ENCODE measurements at places on chromosomes 1 and 21.
A peak's percentile ranks its signal among the peaks of the same experiment; 100 is the strongest.

- no peak overlapping the region for H3K27ac ChIP-seq
- no peak overlapping the region for H3K4me3 ChIP-seq
- peaks cover 4% of the 10 kb centered on the region for H3K27me3 ChIP-seq
- no peaks in the 10 kb centered on the region for H3K36me3 ChIP-seq
- H3K4me1 ChIP-seq = no peaks in the 10 kb centered on the region
- no peak for DNase-seq
These were observed 581.5 kb upstream of the B3GALT2 start for GRCh38 chr1:193767886-193768285.

DNA sequence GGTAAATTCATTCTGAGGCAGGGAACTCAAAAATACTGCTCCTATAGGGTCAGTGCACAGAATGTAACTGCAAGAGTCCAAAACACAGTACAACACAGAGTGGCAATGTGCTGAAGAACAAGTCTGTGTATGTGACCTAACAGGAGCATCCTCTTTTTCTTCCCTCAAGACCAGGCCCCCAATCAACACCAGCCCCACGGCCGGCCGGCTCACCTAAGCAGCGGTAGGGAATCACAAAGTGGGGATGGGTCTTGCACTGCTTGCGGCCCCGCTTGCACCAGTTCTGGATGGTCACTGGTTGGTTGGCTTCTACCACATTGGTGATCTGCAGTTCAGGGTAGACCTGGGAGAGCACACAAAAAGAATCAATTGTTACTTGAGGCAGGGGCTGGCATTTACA lies 80.8 kb downstream of the APP start:
- no peak overlapping the region for H3K27ac ChIP-seq
- no peak overlapping the region for H3K4me3 ChIP-seq
- peaks cover 8% of the 10 kb centered on the region for H3K4me1 ChIP-seq
- H3K36me3 ChIP-seq = no peaks in the 10 kb centered on the region

- H3K27ac ChIP-seq = peak overlapping the region; percentile 99
- H3K4me3 ChIP-seq = peak overlapping the region; percentile 98
- peaks cover 18% of the 10 kb centered on the region for H3K36me3 ChIP-seq
- no peaks in the 10 kb centered on the region for H3K27me3 ChIP-seq
These were observed 2.1 kb upstream of the CD53 start for GRCh38 chr1:110870721-110871388.

GRCh38 chr1:175471039-175471800 lies 272.2 kb downstream of the TNR start:
- peaks cover 37% of the 10 kb centered on the region for H3K27me3 ChIP-seq
- no peak for DNase-seq
- H3K36me3 ChIP-seq = no peaks in the 10 kb centered on the region
- no peaks in the 10 kb centered on the region for H3K4me1 ChIP-seq

DNA sequence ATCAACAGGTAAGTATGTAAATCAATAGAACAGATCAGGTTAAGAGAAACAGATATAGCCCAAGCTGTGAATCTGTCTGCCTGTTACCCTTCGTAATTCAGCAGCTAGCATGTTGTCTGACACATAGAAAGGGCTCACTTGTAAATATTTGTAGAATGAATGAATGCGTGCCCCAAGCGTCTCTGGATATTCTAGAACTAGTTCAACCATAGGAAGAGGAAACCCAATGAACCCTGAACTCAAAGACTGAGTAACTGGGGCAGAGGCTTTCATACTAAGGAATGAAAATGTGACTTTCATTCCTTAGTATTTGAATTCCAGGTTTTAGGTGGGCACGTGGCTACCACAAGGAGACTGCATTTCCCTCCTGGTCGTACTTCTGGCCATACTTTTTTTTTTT lies 60.1 kb upstream of the SMYD2 start:
- H3K27ac ChIP-seq = no peak overlapping the region
- H3K4me1 ChIP-seq = peaks cover 5% of the 10 kb centered on the region
- no peak for DNase-seq
- no peaks in the 10 kb centered on the region for H3K36me3 ChIP-seq

GRCh38 chr1:112638110-112638428 lies 18.4 kb downstream of the CAPZA1 start:
- peaks cover 39% of the 10 kb centered on the region for H3K4me1 ChIP-seq
- peaks cover 9% of the 10 kb centered on the region for H3K36me3 ChIP-seq
- DNase-seq = no peak
- no peaks in the 10 kb centered on the region for H3K27me3 ChIP-seq
- no peak overlapping the region for H3K4me3 ChIP-seq

- no peaks in the 10 kb centered on the region for H3K36me3 ChIP-seq
- H3K4me3 ChIP-seq = no peak overlapping the region
- DNase-seq = no peak
These were observed 68.5 kb downstream of the CRB1 start for GRCh38 chr1:197336571-197336970.

GRCh38 chr1:165910764-165911421 lies 83.5 kb downstream of the UCK2 start:
- H3K4me3 ChIP-seq = no peak overlapping the region
- no peak for DNase-seq
- no peaks in the 10 kb centered on the region for H3K4me1 ChIP-seq
- no peak overlapping the region for H3K27ac ChIP-seq
- peaks cover 6% of the 10 kb centered on the region for H3K36me3 ChIP-seq

DNA sequence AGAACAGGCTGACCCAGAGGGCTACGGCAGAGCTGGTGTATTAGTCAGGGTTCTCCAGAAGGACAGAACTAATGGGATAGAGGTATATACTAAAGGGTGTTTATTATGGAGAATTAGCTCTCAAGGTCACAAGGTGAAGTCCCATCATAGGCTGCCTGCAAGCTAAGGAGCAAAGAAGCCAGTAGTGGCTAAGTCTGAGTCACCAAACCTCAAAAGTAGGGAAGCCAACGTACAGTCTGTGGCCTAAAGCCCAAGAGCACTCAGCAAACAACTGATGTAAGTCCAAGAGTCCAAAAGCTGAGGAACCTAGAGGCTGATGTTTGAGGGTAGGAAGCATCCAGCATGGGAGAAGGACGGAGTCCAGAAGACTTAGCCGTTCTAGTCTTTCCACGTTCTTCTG lies 179.2 kb downstream of the BACH1 start:
- H3K36me3 ChIP-seq = peaks cover 5% of the 10 kb centered on the region
- H3K27ac ChIP-seq = no peak overlapping the region
- no peaks in the 10 kb centered on the region for H3K27me3 ChIP-seq
- DNase-seq = no peak
- H3K4me3 ChIP-seq = no peak overlapping the region

DNA sequence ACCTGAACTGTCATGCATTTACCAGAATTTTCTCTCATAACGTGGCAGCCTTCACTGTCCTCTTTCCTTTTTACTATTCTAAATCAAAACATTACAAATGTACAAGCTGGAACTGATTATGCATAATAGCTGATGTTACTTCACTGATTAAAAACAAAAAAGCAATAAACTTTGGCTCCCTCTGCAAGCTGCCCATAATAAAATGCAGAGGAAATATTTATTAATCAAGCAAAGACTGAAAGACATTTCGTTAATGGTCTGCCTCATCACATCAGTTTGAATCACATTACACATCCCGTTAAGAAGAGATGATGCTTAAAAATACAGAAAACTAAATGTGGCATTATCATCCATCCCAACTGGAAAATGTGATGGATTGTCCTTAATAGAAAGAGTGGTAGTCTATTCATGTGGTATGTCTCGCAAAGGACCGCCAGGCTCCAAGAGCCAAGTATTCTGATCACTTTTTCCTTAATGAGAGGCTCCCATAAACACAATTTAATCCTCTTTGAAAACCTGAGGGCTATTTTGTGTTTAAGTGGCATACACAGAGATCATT lies 225.3 kb downstream of the RGS7 start:
- no peak overlapping the region for H3K27ac ChIP-seq
- H3K4me3 ChIP-seq = no peak overlapping the region
- H3K36me3 ChIP-seq = no peaks in the 10 kb centered on the region
- H3K27me3 ChIP-seq = no peaks in the 10 kb centered on the region

DNA sequence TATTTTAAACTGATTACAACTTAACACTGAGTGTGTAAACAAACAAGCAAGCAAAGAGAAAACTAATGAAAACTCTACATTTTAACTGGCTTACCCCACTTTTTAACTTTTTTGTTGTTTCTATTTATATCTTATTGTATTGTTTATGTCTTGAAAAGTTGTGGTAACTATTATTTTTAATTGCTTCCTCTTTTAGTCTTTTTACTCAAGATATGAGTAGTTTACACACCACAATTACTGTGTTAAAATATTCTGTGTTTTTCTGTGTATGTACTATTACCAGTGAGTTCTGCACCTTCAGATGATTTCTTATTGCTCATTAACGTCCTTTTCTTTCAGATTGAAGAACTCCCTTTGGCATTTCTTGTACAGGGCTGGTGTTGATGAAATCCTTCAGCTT lies 4.7 kb upstream of the HHAT start:
- H3K4me3 ChIP-seq = no peak overlapping the region
- no peaks in the 10 kb centered on the region for H3K36me3 ChIP-seq
- no peak for DNase-seq
- peaks cover 7% of the 10 kb centered on the region for H3K4me1 ChIP-seq

DNA sequence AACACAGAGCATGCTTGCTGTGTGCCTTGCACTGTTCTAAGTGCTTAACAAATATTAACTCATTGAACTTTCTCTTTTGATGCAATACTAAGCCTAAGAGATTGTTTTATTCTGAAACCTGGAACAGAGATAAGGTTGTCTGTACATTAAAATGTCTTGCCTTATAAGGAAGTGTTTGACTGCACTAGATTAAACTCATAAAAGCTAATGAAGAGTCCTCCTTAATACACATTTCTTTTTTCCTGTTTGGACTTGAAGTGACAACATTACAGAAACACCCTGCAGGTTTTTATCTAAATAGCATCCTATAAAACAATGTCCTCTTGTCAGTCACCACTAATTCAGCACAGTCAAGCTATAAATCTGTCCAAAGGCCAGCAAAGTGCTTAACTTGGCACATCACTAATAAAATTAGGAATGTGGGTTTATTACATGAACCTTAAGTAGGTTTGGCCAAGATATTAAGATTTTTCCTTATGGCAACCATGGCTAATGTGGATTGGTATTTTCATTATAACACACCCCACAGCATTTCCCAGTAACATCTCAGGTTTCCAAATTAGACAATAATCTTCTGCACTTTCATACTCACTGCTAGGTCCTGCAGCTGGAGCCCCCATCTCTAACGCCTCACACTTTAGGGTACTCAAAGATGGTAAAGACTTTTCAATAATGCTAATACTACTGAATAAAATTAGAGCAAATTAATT lies 389.7 kb downstream of the LMO4 start:
- H3K27me3 ChIP-seq = no peaks in the 10 kb centered on the region
- H3K27ac ChIP-seq = no peak overlapping the region
- no peak overlapping the region for H3K4me3 ChIP-seq
- no peaks in the 10 kb centered on the region for H3K36me3 ChIP-seq
- no peak for DNase-seq

GRCh38 chr1:12014141-12014991 lies 4.9 kb upstream of the MIIP start:
- H3K4me3 ChIP-seq = no peak overlapping the region
- H3K4me1 ChIP-seq = peaks cover 8% of the 10 kb centered on the region
- H3K27ac ChIP-seq = peak overlapping the region; percentile 64
- H3K27me3 ChIP-seq = no peaks in the 10 kb centered on the region
- DNase-seq = no peak

DNA sequence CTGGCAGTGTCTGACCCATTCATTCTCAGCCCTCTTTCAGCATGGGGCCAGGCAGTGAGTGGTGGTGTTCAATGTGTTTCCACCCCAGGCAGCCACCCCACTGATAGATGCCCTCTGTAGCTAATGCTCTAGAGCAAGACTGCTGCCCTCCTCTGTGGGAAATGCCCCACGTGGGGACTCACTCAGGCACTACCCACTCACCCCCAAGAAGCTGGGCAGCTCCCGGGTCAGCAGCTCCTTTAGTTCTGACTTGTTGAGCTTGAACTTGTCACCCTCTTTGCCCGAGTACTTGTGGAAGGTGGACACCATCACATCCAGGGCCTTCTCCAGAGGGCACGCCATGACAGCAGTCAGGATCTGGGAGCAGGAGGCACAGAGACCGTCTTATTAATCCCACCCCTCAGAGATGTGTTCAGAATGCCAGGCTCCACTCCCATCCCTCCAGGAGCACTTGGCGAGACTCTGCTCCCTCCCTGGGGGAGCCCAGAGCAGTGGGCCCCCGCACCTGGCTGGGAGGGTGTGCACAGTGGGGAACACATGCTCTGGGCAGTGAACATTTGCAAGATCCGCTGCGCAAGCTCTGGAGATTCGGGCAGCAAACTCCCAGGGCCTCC lies 1.0 kb downstream of the S100A4 start:
- H3K4me1 ChIP-seq = peaks cover 58% of the 10 kb centered on the region
- H3K27ac ChIP-seq = no peak overlapping the region
- H3K27me3 ChIP-seq = no peaks in the 10 kb centered on the region
- H3K36me3 ChIP-seq = no peaks in the 10 kb centered on the region
- no peak for DNase-seq

DNA sequence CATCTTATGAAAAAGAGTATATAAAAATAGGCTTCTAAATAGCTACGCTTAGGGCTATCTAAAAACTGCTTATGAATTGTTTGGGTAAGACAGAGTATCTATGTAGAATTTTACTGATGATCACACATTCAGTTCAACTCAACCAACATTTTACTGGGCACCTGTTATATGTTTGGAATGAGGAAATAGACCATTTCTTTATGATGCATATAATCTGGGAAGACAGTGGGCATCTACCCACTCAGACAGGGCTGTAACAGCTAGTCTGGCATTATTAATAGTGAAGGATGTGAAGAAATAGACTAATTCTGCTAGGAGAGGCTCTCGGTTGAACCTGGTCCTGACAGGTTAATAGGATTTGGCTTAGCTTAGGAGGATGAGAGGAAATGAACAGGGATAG lies 56.9 kb downstream of the TIAM1 start:
- no peak for DNase-seq
- H3K27me3 ChIP-seq = no peaks in the 10 kb centered on the region
- no peaks in the 10 kb centered on the region for H3K4me1 ChIP-seq
- H3K36me3 ChIP-seq = peaks cover 10% of the 10 kb centered on the region

DNA sequence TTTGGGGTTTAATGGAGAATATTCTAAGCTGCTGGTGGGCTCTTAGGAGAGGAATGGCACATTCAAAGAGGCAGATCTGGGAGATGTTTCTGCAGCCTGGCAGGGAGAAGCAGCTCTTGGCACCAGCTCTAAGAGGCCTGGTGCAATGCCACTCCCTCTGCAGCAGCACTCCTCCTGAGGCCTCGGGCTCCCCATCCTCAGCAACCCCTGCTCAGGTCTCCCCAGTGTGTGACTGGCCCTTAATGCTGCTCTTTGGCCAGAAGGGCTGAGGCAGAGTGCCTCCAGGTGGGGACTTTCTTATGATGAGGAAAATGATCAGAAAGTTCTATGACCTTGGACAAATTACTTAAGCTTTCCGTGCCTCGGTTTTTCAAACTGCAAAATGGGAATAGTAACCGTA lies 55.5 kb downstream of the MAB21L3 start:
- peaks cover 32% of the 10 kb centered on the region for H3K27me3 ChIP-seq
- no peak overlapping the region for H3K27ac ChIP-seq
- H3K4me3 ChIP-seq = no peak overlapping the region
- no peaks in the 10 kb centered on the region for H3K36me3 ChIP-seq

DNA sequence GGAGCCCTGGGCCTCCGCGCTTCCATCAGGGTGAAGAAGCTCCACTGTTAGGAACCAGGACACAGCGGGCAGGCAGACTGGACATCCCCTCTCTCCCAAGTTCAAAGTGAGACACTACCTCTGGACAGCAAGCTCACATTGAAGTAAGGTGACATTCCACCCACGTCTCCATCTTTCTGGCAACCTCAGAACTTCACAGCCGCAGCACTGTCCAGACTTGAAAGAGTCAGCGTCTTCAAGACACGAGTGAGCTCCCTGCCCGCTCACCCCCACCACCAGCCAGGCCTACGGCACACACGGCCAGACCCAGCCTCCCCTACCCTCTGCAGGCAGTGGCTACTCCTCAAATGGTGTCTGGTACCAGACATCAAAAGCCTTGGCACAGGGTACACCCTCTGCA lies 11.1 kb downstream of the WDR4 start:
- H3K4me3 ChIP-seq = no peak overlapping the region
- H3K27ac ChIP-seq = no peak overlapping the region
- peaks cover 7% of the 10 kb centered on the region for H3K36me3 ChIP-seq
- peaks cover 21% of the 10 kb centered on the region for H3K4me1 ChIP-seq
- no peaks in the 10 kb centered on the region for H3K27me3 ChIP-seq
- no peak for DNase-seq
